EH (cell line): ENCODE measurements at places on chromosomes 3 and 15.

GRCh38 chr3:64229903-64230302 is 4.6 kb upstream of the PRICKLE2 start:
- DNase-seq: peak; percentile 15

DNA sequence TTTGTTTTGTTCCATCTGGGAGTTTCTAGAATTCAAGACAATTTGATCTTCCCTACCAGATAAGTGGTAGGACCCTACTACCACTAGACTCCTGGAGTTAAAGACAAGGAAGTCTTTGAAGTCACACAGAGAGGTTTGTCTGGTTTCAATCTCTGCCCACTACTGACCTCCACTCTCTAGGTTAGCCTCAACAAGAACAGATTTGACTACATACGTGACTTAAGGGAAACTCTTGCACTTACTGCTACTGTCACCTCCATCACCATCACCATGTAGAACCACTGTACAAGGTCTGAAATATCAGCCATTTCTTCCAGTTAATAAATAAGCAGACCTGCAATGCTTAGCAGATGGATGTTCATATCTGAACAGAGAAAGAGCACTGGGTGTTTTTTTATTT is 148.3 kb upstream of the ARHGEF26 start:
- no peak for DNase-seq

DNA sequence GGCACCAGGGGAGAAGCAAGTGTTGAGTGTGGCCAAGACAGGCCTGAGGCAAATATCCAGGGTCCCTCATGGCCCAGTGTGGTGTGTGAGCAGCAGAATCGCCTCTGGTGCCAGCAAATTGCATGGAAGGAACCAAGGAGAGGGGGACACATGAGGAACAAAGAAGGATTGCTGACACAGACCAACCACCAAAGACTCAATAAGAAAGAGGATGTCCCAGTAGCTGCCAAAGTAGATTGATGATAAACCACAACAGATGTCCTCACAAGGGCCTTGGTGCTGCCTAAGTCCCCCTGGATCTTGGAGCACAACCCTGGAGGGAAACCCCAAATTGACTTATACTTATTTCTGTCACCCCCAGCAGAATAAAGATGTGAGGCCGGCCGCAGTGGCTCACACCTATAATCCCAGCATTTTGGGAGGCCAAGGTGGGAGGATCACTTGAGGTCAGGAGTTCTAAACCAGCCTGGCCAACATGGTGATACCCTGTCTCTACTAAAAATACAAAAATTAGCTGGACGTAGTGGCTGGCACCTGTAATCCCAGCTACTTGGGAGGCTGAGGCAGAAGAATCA is 10.6 kb downstream of the SRGAP3 start:
- no peak for DNase-seq

DNA sequence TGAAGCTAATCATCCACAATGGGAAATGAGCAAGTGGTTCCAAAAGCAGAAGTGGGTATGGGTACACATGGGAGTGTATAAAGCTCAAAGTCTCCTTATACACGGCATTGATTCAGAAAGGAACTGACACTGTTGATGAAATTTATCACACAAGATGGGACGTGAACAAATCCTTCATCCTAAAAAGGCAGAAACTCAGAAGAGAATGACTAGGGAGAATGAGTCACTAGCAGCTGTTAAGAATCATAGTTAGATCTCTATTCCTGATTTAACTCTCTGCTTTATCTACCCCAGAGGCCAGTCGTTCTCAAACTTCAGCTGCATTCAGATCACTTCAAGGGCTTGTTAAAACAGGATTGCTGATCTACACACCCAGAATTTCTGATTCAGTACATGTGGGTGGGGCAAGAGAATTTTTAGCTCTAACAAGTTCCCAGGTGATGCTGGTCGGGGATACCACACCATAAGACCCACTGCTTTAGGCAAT is 97.7 kb upstream of the PHLDB2 start:
- peak; percentile 95 for DNase-seq

DNA sequence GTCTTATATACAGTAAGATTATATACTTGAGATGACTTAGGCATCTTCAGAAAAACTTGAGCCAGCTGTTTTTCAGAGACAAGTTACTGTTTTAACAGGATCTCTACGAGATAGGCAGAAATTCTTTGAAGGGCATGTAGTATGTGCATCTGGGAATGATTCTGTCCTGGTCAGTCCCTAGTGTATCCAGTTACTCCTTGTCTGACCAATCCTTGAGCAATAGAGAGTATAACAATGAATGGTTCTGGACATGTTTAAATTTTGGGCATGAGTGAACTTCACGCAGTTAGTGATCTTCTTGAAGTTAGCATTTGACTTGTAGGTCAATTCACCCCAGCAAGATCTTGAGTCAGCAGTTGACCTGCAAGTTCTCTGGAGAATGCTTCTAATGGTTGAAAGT is 24.7 kb upstream of the HHLA2 start:
- DNase-seq: no peak

DNA sequence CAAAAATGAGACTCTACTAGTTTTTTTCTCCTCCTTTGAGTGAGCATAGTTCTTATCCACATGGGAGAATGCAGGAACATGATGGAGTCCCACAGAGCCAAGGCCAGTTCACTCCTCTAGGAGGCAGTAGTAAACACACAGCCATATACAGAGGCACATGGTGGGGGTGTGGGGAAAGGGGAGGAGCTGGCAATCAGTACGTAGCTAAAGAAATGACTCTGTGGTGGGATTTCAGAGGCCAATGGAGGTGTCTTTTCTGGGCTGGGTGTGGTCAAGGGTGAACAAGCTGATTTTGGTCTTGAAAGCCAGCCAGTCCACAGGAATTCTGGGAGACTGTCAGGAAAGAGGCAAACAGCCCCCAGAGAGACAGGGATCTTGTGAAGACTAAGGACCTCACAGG is 6.6 kb upstream of the RAB11A start:
- DNase-seq: peak; percentile 73

GRCh38 chr3:131217296-131217741 is 164.3 kb upstream of the NUDT16 start:
- peak; percentile 58 for DNase-seq

DNA sequence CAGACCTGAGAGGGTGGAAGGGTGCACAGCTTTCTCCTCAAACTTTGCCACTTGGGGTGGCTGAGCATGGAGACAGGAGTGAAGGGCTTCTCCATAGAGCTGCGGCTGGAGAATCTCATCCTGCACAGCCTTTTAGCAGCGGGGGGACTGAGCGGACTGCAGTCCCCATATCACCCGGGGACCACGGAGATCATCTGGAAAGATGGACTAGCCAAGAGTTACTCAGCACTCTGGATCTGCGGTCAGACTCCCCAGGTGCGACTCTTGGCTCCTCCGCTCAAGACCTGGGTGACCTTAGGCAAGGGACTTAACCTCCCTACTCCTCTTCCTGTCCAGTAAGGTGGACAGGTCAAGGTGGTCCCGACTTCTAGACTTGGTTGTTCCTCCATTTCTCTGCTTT is 125.8 kb upstream of the MEF2A start:
- no peak for DNase-seq

DNA sequence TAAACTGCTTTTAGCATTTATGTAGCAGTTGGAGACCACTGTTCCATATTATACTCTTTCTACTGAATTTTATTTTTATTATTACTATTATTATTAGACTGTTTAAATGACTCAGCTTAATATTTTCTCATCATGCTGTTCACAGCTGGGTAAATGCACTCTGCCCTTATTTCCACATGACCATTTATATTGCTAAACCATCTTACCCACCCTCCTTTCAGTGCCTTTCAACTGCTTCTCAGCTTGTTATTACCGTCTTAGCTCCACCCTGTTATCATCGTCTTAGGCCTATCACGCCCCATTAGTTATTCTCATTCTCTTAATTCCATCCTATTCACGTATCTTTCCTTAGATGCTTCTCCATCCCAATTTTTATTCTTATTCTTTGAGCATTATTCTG is 212.6 kb downstream of the GAP43 start:
- DNase-seq: no peak

DNA sequence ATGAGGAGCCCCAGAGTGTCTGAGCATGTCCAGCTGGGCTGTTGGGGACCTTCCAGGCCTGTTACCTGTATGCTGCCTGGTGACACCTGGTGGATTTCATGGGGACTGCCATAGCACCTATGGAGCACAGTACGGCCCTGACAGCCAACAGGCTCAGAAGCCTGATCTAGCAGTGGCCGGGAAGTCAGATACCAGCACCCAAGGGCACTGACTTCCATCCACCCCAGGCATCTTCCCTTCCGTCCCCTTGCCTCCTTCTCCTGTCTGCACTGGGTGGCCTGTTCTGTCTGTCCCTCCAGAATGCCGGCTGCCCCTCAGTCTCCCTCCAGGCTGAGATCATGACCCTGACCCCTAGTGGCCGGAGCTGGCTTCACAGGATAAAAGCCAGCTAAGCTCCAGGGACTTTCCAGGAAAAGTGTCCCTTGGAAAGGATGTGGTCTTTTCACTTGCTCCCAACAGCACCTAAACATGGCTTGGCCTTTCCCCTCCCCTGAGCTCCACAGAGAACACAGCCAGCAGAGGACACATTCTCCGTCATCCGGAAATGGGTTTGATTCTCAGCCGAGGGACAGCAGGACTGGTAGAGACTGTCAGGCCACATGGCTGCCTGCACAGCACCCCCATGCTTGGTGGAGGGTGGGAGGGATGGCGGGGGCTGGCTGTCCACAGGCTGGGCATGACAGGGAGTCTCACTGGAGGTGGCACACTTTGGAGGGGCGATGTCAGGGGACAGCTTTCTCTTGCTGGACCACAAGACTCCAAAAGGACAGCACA is 9.5 kb downstream of the RPS17 start:
- peak; percentile 68 for DNase-seq

- DNase-seq: peak; percentile 68
These were observed 70.1 kb downstream of the TRAK1 start for GRCh38 chr3:42161050-42161935.

- no peak for DNase-seq
These were observed 43.7 kb downstream of the MECOM start for GRCh38 chr3:169619793-169620192.

DNA sequence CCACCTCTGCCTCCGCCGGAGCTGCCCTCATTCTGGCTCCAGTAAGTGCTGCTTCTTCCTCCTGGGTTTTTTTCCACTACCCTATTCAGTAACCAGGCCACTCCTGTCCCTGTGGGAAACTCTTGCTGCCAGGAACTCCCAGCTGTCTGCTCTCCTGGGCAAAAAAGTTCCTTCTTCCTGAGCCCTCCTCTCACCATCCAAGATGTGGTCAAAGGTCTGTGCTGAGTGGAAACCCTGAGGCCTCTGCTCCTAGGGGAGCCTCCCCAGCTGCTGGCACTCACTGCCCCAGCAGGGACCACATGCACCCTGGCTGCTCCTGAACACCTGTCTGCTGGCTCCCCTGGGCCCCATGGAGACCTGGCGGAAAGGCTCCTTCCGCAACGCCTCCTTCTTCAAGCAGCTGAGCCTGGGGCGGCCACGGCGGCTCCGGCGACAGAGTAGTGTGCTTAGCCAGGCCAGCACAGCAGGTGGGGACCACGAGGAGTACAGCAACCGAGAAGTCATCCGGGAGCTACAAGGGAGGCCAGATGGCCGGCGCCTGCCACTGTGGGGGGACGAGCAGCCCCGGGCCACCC is 454 bp downstream of the C15orf62 start:
- DNase-seq: no peak

- peak; percentile 77 for DNase-seq
These were observed 144.6 kb upstream of the TMCO5A start for GRCh38 chr15:37789881-37790280.

GRCh38 chr3:118208642-118209041 is 826.0 kb downstream of the IGSF11 start:
- no peak for DNase-seq

- no peak for DNase-seq
These were observed 23.1 kb downstream of the XXYLT1 start for GRCh38 chr3:195247863-195248189.

GRCh38 chr3:191263365-191263764 is 64.3 kb downstream of the OSTN start:
- no peak for DNase-seq

DNA sequence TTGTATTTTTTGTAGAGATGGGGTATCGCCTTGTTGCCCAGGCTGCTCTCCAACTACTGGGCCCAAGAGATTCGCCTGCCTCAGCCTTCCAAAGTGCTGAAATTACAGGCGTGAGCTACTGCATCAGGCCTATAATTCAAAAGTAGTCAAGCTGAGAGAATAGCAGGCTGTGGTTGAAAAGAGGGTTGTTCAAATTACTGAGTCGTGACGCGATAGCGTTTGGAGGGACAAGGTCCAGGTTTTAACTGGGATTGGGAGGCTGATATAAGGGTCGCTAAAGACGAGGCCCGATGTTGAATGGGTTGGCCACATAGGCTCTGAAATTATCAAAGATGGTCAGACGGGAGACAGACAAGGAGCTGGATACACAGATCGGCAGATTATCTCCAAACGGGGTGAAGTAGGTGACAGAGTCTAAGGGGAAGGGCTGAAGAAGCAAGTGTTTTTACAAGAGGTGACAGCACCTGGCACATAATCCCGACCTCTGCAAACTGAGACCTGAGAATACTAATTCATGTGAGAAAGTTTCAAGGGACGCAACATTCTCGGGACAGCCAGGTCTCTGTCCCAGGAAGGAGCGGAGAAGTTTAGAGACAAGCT is 759 bp upstream of the ARID3B start:
- DNase-seq: peak; percentile 41

- DNase-seq: peak; percentile 75
These were observed 14.4 kb downstream of the ATP13A3 start for GRCh38 chr3:194472290-194472920.

GRCh38 chr15:100484443-100484842 is 44.3 kb downstream of the CERS3 start:
- no peak for DNase-seq
